ENCODE measurements at places on chromosomes 3 and 15. TPM values are rescaled to one million over a fixed set of nuclear protein-coding genes. Genes with fewer than 3 reads are reported as not detected.

Gene FAM219B
- 53.7 TPM for total RNA-seq

Gene SLC24A5
- 0.16 TPM for total RNA-seq

Gene CORO2B
- total RNA-seq: 6.7 TPM

Gene SPINT1
- total RNA-seq: 0.12 TPM

Gene CDC25A
- 2.8 TPM for total RNA-seq

Gene PLAAT1
- not detected for total RNA-seq

Gene DNAJA4
- 3.9 TPM for total RNA-seq

Gene MKRN3
- total RNA-seq: not detected

Gene TUSC7
- total RNA-seq: not detected

Gene CFAP91
- total RNA-seq: 0.73 TPM

Gene RFTN1
- total RNA-seq: 126 TPM

Gene SH2D7
- not detected for total RNA-seq

Gene ACP3
- total RNA-seq: under 0.01 TPM

Gene DOCK3
- 0.16 TPM for total RNA-seq

Gene SNTN
- not detected for total RNA-seq

Gene MOBP
- total RNA-seq: not detected
